ENCODE measurements at places on chromosomes 12 and 14. TPM values are rescaled to one million over a fixed set of nuclear protein-coding genes. Genes with fewer than 3 reads are reported as not detected.
A peak's percentile ranks its signal among the peaks of the same experiment; 100 is the strongest.

GRCh38 chr14:53501361-53502211 is 348.5 kb upstream of the DDHD1 start:
- no peak overlapping the region for H3K27ac ChIP-seq
- no peak overlapping the region for H3K4me3 ChIP-seq
- H3K27me3 ChIP-seq, result no peaks in the 10 kb centered on the region
- no peaks in the 10 kb centered on the region for H3K36me3 ChIP-seq
- peaks cover 10% of the 10 kb centered on the region for H3K4me1 ChIP-seq

DNA sequence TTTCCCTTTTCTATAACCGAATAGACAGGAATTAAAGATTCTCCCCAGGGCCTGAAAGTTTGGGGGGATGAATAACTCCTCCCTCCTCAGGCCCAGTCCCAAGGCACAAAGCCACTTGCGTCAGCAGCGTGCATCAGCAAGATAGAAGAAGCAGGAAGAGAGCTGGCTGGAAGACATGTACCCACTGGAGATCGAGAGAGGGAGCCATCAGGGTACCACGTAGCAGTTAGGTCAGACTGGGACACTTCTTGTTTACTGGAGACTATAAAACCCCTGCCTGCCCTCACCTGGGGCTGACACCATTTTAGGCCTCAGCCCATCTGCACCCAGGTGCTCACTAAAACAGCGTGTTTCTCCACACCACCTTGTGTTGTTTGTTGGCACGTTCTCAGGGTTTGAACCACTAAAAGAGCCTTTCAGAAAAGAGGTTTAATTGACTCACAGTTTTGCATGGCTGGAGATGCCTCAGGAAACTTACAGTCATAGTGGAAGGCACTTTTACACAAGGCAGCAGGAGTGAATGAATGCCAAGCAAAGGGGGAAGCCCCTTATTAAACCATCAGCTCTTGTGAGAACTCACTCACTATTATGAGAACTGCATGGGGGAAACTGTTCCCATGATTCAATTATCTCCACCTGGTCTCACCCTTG is 93.2 kb downstream of the TMTC3 start:
- no peak overlapping the region for H3K27ac ChIP-seq
- no peak for DNase-seq
- H3K4me3 ChIP-seq, result no peak overlapping the region
- H3K27me3 ChIP-seq, result no peaks in the 10 kb centered on the region
- no peaks in the 10 kb centered on the region for H3K36me3 ChIP-seq

GRCh38 chr14:50123062-50123461 is 6.7 kb upstream of the VCPKMT start:
- no peak overlapping the region for H3K27ac ChIP-seq
- no peak for DNase-seq
- H3K36me3 ChIP-seq, result peaks cover 43% of the 10 kb centered on the region
- H3K27me3 ChIP-seq, result no peaks in the 10 kb centered on the region
- H3K4me1 ChIP-seq, result no peaks in the 10 kb centered on the region
- no peak overlapping the region for H3K4me3 ChIP-seq

DNA sequence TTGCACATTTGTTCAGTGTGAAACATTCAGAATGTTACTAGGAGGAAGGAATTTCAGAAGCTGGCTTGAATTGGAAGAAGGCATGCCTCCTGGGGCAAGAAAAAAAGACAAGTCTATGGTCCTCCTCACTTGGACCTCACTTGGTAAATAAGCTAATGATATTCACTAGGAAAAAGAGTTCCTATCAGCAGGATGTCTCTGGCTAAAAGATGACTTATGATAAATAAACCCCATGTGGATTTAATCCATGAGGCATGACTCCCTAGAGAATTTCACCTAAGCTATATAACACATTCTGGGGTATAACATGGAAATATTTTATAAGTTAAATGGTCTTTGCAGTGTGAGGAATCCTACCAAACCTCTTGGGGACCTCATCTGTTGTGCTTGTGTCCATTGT is 199.9 kb downstream of the LRIG3 start:
- no peak for DNase-seq
- no peaks in the 10 kb centered on the region for H3K36me3 ChIP-seq
- H3K27ac ChIP-seq, result no peak overlapping the region
- no peaks in the 10 kb centered on the region for H3K27me3 ChIP-seq
- no peaks in the 10 kb centered on the region for H3K4me1 ChIP-seq

DNA sequence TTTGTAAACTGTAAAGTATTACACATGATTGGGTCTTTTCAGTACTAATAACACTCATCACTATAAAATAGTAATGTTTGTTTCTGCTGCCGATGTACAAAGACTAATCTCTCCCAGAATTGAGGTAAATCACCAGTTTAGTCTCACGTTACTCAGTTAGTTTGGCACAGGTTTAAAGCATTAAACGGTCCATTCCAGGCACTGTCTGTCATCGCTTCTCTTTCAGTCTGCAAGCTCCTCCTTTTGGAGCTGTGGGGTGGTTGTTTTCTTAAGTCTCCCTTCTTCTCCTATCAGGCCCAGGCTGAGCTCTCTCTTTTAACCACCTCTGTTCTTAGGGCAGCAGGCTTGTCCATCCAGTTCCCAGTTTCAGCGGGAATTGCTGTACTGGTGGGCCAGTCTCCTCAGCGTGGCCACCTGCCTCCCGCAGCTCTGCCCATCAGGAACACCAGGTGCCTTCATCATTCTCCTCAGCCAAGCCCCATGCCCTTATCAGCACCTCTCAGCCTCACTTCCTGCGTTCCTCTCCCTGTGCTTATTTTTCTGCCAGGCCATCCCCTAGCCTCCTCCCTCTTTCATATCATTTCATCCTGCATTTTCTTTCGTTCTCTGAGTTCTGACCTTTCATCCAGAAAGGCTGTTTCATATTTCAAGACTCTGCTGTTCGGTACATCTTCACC is 149.0 kb downstream of the TGFB3 start:
- peak overlapping the region; percentile 68 for H3K27ac ChIP-seq
- no peaks in the 10 kb centered on the region for H3K27me3 ChIP-seq
- H3K4me1 ChIP-seq, result peaks cover 21% of the 10 kb centered on the region
- DNase-seq, result no peak
- H3K36me3 ChIP-seq, result no peaks in the 10 kb centered on the region
- no peak overlapping the region for H3K4me3 ChIP-seq

DNA sequence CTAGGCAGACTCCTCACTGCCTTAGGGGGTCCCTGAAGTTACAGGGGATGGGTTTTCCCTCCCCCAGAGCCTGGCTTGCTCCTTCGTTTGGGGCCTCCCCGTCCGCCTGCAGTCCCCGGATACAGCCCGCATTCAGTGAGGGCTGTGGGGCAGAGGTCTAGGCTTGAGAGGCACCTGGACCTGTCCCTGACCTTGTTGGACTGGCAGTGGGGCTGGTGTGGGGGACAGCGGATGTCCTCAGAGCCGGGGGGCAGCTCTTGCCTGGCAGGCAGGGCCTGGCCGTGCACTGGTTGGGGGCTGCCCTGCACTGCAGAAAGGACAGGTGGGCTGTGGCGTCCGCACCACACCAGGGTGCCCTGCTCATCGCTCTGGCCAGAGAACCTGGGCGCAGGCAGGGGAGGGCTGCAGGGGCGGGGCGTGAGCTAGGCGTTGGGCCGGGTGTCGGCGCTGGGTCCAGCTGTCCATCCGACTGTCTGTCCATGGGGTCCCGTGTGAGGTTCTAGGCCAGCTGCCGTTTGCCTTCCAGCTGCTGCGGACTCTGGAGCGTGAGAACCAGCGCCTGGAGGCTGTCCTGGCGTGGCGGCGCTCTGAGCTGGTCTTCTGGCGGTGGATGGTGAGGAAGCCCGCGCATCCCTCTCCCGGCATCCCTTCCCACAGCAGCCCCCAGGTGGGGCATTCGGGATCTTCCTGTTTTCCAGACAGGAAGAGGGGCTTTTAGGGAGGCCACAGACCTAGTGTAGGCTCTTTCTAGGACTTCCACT is 6.0 kb downstream of the TEDC1 start:
- H3K4me1 ChIP-seq, result no peaks in the 10 kb centered on the region
- no peak overlapping the region for H3K4me3 ChIP-seq
- no peak overlapping the region for H3K27ac ChIP-seq
- H3K36me3 ChIP-seq, result peaks cover 14% of the 10 kb centered on the region
- DNase-seq, result peak; percentile 44
- no peaks in the 10 kb centered on the region for H3K27me3 ChIP-seq

GRCh38 chr12:125983094-125983783 is 918.0 kb downstream of the AACS start:
- no peaks in the 10 kb centered on the region for H3K4me1 ChIP-seq
- no peak overlapping the region for H3K27ac ChIP-seq
- peak overlapping the region; percentile 47 for H3K4me3 ChIP-seq
- peak; percentile 53 for DNase-seq
- no peaks in the 10 kb centered on the region for H3K36me3 ChIP-seq
- peaks cover 12% of the 10 kb centered on the region for H3K27me3 ChIP-seq

DNA sequence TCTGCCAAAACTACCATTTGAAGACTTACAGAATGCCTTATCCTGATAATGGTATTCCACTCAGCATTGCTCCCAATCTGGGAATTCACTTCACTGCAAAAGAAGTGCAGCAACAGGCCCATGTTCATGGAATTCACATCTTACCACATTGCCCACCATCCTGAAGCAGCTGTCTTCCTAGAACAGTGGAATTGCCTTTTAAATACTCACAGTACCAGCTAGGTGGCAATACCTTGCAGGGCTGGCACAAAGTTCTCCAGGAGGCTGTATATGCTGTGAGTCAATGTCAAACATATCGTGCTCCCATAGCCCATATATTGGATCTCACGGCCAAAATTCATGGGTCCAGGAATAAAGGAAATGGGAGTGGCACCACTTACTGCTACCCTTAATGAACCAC is 83.8 kb upstream of the PLEKHG7 start:
- no peak overlapping the region for H3K27ac ChIP-seq
- no peak for DNase-seq
- H3K4me1 ChIP-seq, result peaks cover 9% of the 10 kb centered on the region
- H3K27me3 ChIP-seq, result no peaks in the 10 kb centered on the region
- no peak overlapping the region for H3K4me3 ChIP-seq

DNA sequence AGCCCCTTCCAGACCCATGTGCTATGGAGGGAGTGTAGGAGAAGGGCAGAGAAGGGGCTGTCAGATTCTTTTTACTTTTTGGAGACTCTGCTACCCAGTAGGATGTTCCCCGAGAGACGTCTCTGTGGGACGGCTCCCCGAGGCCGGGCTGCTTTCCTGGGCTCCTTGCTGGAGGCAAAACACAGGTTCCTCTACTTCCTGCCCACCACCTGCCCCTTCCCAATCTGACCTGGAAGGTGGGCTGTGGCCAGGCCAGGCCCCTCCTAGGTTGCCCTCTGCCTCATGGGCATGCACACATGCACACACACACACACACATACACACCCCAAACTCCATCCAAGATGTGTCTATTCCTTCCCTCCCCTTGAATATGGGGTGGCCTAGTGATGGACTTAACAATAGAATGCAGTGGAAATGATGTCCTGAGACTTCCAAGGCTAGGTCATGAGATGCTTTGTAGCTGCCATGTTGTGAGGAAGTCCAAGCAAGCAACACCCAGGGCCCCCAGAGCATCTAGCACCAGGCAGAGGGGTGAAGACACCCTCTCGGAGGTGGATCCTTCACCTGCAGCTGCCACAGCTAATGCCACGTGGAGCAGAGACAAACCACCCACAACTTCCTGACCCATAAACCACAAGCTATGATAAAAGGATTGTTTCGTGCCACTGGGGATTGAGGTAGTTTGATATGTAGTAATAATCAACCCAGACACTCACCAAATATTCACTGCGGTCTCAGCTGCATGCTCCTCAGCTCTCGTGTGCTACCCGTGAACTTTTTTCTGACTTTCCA is 1.6 kb upstream of the ASB2 start:
- no peaks in the 10 kb centered on the region for H3K36me3 ChIP-seq
- no peak overlapping the region for H3K27ac ChIP-seq
- DNase-seq, result no peak

DNA sequence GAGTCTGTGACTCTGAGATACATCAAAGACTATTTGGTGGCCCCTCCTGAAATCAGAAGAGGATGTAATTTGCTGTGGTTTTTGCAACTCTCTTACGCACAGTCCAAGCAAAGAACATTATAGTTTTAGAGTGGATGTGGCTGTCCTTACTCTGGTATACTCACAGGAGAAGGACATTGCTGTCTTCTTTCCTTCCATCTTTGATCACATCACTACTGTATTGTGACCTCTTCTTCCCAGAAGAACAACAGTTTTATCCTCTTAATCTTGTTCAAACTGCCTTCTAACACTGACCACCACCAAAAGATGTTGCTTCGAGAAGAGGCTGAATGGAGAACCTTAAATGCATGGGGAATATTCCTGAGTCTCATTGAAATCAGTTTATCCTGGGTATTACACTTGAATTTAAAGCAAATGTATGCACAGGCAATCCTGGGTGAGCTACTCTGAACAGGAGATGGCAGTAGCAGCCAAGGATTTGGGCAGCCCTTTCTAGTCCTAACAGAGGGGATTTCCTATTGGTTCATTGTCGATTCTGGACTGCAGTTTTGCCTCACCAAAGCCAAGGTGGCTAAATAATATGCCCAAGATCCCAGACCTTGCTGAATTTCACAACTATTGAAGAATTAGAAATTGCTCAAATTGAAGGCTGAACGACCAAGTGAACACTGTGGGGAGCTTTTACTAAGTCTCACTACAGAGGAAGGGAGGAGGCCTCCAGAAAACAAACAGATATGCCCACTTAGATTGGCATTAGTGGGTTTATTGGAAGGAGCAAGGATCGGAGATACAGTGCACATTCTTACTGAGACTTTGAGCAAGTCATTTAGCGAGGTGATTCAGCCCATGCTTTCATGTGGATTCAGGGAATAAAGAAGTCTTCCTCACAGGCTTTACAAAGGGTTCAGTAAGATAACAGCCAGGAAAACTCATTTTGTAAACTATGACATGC is 282.8 kb downstream of the PAWR start:
- H3K4me1 ChIP-seq, result peaks cover 6% of the 10 kb centered on the region
- H3K27me3 ChIP-seq, result no peaks in the 10 kb centered on the region
- no peaks in the 10 kb centered on the region for H3K36me3 ChIP-seq
- H3K4me3 ChIP-seq, result no peak overlapping the region

- peak; percentile 59 for DNase-seq
- H3K4me1 ChIP-seq, result peaks cover 49% of the 10 kb centered on the region
- no peaks in the 10 kb centered on the region for H3K36me3 ChIP-seq
- peak overlapping the region; percentile 58 for H3K27ac ChIP-seq
Observed at GRCh38 chr12:123075646-123076171, 75.2 kb downstream of the PITPNM2 start.

DNA sequence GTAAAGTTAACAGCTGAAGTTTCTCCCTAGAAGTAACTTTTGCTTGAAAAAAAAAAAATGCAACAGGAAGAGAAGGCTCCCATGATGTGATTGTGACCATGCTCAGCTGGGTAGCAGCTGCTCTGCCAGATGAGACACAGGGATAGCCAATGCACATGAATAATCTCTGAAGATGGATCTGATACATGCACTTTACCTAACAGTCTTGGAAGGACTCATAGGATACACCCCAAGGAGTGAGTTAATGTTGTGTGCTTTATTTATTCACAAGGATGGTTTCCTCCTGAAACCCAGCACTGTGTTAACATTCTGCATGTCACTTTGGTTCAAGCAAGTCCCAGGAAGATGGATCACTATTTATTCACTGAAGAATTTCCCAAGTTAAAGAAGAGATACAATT is 46.5 kb downstream of the NDUFA12 start:
- no peak for DNase-seq
- H3K36me3 ChIP-seq, result no peaks in the 10 kb centered on the region
- no peak overlapping the region for H3K4me3 ChIP-seq

Gene FOXN4
- not detected for total RNA-seq

Gene CD163L1
- total RNA-seq, result 4.5 TPM
